Femur (tissue), 1 donor: ENCODE measurements at places on chromosomes 6 and 20.

DNA sequence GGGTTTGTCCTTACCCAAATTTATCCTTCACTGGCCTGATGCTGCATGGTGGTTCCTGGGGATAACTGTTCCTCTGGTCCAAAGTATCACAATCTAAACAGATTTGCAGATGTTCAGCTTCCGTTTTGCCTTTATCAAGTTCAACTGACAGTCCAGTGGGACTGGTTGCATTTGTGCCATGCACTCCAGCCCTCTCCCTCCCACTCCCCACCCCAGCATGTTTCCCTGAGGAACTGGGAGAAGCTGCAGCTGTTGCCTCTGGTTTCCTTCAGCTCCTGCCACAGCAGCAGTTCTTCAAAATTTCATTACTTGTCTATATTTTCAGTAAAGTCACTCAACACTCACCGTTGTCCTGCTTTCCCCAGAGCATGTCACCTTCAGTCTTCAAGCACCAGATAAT, 39.5 kb upstream of the KIF16B start:
- no peak for DNase-seq

DNA sequence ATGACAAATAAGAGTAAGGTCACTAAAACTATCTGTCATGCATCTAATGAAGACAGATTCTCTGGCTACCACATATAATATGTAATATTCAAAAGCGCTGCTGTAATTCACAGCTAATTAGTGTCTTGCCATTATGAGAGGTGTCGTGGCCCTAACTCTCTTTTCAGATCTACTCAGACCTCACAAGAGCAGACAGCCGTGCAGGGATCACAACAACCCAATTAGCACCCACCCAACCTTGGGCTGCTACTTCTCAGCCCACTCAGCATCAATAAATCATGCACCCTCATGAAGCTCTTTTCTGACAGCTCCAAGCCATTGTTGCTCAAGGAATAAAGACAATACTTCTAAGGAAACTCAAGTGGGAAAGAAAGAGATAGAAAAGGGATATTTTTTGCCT, 61.5 kb downstream of the FRK start:
- no peak for DNase-seq

- no peak for DNase-seq
These were observed 135.9 kb downstream of the KHDRBS2 start for GRCh38 chr6:62150048-62150663.

DNA sequence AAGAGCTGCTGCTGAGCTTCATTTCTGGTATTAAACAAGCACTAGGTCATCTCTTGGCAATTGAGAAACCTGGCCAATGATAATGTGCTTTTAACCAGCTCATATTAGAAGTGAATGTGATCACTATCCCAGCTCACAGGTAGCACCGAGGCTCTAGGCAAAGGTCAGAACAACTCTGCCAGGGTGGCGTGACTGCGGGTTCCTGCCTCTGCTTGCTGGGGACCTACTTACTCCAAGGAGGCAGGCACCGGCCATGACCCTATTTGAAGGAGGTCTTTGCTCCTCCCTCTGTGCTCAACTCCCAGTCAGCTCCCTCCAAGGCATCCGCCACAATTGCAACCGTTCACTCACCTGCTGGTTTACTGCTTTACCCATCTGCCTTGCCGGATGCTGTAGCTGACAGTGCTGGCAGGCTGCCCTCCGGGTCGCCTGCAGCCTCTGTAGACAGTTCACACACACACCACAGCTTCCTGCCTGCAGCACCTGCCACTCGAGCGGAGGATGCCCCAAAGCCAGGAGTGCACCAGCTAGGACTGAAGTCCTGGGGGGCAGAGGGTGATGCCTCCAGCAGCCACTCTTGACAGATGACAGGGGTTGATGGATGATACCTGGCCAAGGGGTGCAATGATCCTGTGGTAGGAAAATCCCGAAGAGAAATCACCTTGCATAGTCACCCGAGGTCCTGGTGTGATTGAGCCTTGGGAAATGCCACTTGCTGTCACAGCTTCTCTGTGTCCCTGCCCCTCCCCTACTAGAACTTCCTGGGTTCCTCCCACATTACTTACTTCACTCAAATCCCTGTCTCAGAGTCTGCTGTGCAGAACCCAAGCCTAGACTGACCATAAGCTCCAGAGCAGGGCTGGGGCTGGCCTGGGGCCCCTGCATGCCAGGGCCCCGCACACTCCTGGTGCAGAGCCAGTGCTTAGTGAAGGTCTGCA, 8.8 kb upstream of the VSX1 start:
- no peak for DNase-seq

DNA sequence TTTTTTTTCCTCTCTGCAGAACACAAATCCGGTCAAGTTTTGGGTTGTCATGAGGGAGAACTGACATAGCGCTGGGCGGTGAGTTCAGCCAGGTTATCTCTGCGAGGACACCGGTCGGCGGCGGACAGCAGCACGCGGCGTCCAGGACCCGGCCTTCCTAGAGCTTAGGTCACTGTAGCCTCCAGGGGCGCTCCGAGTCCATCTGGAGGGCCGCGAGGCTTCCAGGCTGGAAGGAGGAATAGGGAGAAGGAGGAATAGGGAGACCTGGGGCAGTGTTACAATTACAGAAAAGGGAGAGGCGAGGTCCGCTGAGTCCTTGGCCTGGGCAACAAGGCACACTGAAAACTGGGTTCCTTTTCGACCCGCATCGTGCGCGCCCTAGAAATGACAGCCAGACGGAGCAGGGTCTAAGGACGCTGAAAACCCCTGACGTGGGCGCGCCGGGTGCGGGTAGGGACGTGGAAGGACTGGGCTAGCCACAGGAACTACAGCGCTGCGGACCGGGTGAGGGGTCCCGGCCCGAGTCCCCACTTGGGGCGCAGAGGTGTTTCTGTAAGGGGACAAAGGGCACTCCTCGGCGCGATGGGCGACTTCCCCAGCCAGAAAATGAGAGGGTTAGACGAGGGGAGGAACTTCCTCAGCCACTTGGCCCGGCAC, 536 bp upstream of the FNDC1 start:
- peak; percentile 79 for DNase-seq

- DNase-seq = no peak
These were observed 593.1 kb downstream of the PKHD1 start for GRCh38 chr6:51494342-51494741.

DNA sequence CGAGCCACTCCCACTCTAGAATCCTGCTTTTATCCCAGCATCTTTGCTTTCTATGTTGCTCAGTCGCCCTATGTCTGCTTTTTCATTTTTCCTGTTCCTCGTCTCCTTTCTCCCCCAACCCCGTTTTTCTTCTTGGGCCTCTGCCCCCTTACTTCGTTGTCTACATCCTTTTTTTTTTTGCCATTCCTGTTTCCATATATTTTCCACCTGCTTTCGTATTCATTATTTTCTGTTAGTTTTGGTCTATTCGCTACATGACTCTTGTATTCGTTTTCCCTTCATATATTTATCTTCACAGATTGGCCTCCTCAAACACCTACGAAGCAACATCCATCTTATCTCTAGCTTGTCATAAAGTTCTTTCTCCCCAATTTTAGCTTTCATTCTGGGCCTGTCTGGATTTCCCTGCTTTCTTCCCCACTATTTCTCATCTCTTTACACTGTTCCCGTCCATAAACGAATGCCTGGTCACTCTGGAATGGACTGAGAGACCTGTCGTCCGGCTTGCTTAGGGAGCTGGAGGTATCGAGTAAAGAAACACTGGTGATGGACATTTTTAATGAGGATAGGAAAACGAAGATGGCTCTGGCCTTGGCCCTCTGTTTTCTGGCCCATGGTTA, 915 bp downstream of the PRRC2A start:
- no peak for DNase-seq

DNA sequence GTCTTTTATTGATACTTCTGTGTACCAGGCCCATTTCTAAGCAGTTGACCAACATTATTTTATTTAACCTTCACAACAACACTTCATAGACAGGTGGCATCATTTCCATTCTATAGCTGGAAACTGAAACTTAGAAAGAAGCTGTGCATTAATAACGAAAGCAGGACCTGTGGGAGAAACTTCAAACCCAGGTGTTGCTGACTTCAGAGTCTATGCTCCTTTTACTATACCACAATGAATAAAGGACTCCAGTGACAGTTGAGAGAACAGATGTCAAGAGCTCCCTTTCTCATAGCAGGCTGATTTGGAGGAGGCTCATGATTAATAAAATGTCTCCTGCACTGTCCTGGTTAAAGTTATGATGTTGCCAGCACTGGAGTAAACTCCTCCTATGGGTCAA, 56.6 kb upstream of the POU3F2 start:
- no peak for DNase-seq

DNA sequence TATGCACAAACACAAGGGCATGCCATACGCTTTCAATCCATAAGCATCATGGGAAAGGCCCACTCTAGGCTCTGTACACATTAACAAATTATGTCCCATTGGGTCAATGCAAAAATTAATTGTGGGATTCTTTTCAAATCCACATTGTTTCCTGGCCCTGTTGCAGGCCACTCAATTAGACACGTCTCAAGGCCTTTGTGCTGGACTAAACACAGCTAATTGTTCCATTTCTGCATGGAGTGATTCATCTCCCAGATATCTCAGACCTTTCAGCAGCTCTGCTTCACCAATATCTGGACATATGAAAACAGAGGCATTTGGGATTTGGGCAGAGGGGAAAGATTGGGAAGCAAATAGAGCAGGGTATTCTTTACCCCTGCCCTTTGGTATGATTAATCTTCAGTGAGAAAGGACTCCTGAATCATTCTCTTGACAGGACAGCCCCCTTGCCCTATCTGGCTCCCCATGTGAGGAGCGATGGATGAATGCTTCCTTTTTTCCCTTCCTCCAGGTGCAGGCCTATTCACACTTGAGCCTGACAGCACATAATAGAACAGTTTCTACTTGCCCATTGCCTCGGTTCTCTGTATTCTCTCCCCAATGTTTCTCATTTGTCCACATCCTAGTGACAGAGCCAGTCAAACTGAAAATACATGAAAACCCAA, 547.6 kb downstream of the HAO1 start:
- no peak for DNase-seq

- no peak for DNase-seq
These were observed 199.4 kb upstream of the ARID1B start for GRCh38 chr6:156577749-156578148.

GRCh38 chr6:150078788-150079187, 9.9 kb upstream of the ULBP3 start:
- peak; percentile 11 for DNase-seq

GRCh38 chr20:64173116-64173515, 8.9 kb downstream of the MYT1 start:
- no peak for DNase-seq

- no peak for DNase-seq
These were observed 63.3 kb downstream of the ARHGAP18 start for GRCh38 chr6:129646642-129647041.

GRCh38 chr6:99841297-99841696, 152.7 kb downstream of the MCHR2 start:
- DNase-seq = no peak

GRCh38 chr20:326645-327185, 1.4 kb downstream of the SOX12 start:
- DNase-seq = no peak

DNA sequence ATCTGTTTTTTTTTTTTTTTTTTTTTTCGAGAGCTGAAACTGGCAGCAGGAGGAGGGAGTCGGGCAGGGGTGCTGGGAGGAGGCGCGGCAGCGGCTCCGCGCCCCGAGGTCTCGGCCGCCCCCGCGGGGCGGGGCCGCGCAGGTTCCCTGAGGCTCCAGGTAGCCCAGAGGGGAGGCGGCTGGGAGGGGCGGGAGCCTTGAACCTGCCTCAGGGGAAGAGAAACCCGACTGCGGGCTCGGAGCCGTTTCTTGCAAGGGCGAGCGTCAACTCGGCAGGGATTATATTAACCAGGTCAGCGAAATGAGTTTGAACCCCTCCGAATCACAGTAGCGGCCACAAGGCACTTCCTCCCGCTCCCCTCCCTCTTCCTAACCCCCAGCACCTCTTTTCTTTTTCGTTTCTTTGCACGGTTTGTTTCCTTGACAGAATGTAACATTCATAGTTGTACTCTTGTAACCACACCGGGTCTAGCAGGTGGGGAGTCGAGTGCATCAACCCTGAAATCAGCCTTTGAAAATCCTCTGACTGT, 2.0 kb downstream of the MYB start:
- peak; percentile 28 for DNase-seq

DNA sequence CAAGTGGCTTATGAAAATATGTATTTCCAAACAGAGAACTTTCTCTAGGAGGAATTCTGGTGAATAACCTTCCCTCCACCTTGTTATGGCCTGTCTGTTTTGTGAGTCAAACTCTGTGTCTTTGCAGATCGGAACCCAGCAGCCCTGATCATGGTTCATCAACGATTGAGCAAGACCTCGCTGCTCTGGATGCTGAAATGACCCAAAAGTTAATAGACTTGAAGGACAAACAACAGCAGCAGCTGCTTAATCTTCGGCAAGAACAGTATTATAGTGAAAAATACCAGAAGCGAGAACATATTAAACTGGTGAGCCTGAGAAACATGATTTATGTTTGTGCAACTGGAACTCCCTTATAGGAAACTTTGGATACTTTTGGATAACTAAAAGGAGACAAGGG, 294.5 kb upstream of the PLCB4 start:
- DNase-seq = no peak

DNA sequence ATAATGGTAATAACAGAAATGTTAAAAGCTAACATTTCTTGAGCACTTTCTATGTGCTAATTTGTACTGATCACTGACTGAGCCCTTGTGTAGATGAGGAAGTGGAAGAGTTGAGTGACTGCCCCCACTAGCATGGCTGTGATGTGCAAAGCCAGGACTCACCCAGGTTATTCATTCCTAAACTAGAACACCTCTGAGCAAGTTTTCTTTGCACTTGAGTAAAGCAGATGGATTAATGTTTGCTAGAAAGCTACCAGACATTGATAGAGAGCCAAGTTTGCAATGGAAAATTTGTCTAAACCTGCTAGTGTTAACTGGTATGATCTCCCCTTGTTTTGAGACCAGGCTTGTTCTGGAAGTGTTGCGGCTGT, 467.4 kb upstream of the PLCB4 start:
- no peak for DNase-seq

DNA sequence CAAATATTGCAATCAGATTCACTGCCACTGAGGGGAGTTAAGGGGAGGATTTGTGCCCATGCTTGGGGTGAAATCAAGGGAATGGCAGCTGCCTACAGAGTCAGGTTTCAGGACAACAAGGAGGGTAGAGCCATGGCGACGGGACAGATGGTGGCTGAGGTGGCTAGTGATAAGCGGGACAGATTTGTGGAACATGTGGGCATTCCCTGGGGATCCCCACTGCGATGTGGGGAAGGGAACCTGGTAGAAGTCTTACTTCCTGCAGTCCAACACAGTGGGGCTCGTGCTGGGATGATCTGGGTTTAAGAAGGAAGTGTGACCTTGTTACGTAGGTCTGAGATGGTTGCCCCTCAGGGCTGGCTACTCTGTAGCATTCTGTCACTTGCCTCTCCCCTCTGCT, 292.0 kb upstream of the JARID2 start:
- peak; percentile 45 for DNase-seq
